Activated CD8-positive, alpha-beta memory T cell treated with anti-CD3 and anti-CD28 coated beads for 4 hours (primary cell): ENCODE measurements at places on chromosomes 2 and 18.

- no peak for DNase-seq
Observed at GRCh38 chr2:176944998-176945397, 267.6 kb upstream of the HNRNPA3 start.

- DNase-seq, result no peak
Observed at GRCh38 chr18:36711813-36712444, 116.9 kb downstream of the TPGS2 start.

DNA sequence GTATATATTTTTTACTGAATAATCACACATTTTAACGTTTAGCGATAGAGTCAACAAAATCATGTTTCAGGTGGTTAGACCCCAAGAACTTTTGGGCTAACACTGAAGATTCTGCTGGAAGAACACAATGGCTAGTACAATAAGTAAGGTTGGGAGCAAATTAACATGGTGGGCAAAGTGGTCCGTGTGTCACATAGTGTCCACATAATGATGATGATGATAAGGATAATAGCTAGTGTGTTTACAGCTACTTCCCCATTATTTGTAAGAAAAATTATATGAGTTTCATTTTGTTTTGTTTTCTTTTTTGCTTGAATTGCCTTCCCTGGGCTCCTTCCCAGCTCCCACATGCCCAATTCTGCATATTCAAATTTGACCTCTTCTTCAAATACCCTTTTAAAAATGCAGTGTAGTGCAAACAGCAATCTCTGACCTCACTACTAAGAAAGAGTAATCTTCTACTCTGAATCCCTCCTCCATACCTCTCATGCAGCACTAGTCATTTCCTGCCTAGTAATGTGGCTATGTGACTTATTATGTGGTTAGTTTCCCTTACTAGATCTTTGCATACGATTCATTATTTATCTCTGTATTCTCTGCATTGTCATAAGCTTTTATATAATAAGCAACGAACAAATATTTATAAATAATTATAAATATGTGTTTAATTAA is 16.9 kb upstream of the VPS54 start:
- DNase-seq, result no peak

DNA sequence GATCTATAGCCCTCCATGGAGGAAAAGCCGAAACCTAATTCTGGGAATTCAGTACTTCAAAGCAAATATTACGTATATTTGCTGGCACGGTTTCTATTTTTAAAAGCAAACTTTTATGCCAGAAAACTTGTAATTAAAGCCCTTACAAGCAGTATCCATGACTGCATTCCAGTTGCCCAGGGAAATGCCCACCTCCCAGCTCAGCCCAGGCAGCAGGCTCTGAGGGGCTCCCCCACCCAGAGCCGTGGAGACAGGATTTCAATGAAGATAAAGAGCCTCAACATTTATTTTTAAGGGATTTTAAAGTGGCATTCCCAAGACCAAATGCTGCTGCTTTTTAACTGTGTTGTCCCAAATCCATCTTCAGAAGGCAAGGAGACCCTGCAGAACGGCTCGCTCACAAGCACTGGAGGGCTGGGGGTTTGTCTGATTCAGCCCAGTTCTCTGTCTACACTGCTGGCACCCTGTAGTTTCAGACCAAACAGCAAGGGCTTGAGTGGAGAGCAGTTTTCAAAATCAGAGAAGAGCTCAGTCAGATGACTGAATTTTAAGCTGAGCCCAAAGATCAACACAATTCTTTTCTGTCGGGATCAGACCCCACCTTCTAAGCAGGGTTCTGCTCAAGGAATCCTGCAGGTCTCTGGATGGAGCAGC is 105.1 kb downstream of the KCNF1 start:
- DNase-seq, result no peak

- DNase-seq, result no peak
Observed at GRCh38 chr2:62529758-62530157, 23.8 kb upstream of the TMEM17 start.

DNA sequence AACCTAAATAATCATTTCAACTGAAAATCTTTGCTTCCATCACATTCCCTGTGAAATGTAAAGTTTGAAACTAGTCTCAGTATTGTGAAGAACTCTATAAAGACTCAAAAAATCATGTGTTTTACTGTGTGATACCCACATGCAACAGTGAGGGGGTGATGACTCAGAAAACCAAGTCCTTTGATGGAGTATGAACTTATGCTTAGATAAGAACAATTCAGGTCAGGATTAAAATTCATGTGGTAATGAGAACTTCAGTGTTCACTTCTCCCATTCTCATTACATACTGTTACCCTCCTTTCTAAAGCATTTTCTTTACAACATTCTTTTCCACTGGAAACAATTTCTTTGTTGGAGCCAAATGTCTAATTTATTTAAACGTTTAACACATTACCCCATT is 360.2 kb downstream of the FSIP2 start:
- no peak for DNase-seq

- no peak for DNase-seq
Observed at GRCh38 chr2:219440388-219441256, 6.0 kb downstream of the SPEG start.

GRCh38 chr2:119293254-119293653 is 69.6 kb downstream of the STEAP3 start:
- DNase-seq, result no peak

GRCh38 chr2:170161516-170162270 is 16.3 kb upstream of the MYO3B start:
- DNase-seq, result no peak

DNA sequence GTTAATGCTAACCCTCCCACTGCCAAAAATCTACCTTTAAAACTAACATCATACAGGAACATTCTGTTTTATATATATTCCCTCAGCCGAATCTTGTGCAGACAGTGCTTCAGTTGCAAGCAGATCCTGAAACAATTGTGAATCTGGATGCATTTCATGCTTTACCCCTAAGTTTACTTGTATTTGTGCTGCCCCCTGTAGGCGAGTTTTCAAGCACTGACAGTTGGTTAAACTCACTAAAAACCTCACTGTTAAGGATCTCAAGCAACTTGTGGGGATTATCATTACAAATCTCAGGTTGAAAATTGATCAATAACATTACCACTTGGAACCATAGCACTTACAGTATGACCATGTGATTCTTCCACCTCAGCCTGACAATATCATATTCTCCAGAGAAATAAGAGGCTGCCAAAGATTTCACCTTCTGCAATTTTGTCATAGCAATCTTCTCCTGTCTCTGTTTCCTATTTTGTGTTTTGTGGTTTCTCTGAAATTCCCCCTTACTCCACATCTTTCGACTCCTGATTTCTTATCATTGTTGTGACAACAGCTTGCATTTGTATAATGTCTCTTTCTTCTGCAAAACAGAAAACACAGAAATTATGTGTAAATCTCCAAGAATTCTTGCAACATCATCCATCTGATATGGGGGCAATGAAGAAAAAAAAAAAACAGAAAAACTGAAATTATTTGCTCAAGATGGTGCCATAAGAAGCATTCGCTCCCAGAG is 354.6 kb upstream of the SETBP1 start:
- DNase-seq, result no peak

GRCh38 chr2:239666855-239667376 is 266.1 kb upstream of the HDAC4 start:
- DNase-seq, result no peak

DNA sequence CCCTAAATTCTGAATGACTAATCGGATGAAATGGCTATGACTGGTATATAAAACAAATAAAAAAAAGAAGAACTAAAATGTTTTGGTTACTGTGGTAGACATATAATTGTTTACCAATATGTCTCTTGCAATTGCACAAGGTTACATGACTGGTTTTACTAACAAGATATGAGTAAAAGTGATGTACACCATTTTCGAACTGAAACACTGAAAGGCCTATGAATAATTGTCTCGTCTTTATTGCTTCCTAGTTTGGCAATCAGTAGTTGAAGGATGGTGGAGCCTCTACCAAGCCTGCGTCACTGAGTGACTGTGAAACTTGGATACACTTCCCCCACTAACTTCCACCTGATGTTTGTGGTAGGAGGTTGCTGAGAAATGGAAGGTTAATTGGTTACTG is 16.5 kb downstream of the CDH19 start:
- no peak for DNase-seq

GRCh38 chr2:72205504-72205881 is 57.8 kb upstream of the CYP26B1 start:
- no peak for DNase-seq

GRCh38 chr2:163990541-163990940 is 254.7 kb upstream of the FIGN start:
- DNase-seq, result no peak

GRCh38 chr18:47868744-47869143 is 61.7 kb downstream of the SMAD2 start:
- DNase-seq, result no peak

DNA sequence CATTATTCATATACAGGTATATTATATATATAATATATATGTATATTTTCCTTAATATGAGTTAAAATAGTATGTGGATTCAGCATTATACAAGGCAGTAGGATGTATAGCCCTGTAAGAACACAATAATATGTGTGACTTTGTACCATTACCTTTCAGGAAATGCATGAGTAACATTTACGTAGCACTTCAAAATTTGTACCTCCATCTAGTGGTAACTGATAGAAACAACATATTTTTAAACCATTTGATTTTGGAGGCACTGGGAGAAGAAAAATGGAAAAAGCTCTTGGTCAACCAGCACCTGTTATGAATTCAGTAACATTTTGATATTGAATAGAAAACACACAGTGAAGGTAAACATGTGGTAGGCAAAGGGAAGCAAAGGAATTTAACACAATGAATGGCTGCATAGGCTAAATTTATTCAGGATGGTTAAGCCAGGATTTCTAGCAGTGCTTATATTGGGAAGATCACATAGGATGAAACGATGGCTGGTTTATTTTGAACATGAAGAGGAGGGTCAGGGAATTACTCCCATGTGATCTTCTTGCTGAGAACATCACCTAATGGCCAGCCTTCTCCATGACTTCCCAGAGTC is 565.5 kb downstream of the CCDC85A start:
- no peak for DNase-seq

DNA sequence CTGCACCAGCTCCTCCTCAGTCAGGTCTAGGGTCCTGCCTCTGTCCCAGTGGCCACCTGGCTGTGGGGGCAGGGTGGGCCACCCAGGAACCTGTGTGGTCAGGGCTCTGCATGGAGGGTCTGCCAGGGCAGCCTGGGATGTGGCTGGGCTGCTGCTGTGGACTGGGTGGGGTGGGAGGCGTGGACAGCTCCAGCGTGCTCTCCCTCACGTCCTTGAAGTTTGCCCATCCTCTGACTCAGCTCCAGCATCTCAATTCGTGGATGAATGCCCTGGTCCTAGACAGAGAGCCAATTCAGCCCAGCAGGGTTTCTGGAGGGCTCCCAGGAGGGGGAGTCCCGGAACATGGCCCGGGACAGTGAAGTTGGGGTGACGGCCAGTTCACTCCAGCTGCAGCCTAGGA is 64.3 kb upstream of the EPAS1 start:
- DNase-seq, result no peak

DNA sequence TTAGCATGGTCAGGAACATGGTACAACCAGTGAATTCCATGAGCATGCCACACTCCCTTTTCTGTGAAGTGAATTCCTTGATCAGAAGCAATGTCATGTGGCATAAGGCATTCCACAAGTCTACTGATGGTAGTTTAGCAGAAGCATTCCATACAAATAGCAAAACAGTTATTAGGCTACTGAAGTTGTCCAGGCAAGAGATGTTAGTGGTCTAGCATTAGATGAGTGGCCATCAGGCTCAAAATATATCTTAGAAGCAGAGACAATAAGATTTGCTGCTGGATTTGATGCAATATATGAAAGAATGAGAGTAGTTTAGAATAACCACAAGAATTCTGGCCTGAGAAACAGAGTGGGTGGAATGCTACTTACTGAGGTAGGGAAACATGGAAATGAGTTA is 355.3 kb upstream of the NRXN1 start:
- no peak for DNase-seq

DNA sequence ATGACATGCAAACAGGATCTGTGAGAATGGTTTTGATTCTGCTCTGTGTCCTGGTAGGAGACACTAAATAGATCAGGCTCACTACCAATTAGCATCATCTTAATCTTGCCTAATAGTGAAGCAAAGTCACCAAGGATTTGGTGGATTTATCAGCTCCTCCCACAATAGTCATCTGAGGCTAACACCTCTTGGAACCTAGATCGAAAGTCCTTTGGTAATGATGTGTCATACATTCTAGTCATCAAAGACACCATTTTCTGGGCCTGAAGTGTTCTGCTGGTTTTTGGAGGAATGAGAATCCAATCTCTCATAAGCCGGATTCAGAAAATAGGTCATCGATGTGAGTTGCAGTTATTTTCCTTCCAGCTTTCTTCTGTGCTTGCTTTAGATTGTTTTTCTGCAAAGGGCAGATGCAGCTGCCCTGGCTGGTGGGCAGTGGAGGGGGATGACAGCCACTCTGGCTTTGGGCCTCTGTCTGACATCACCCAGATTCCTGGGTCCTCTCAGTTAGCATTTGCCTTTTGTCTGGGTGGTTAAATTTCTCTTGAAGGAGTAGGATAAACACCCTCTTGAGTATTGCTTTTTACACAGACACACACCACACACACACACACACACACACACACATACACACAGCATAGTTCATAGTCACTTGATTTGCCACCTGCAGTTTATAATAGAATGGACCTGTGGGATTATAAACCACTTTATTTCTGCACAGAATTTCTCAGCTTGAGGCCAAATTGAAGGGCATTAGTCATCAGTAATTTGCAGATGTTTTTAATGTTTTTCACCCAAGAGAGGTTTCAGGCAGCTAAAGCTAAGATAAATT is at the start of gene MYO3B:
MYO3B (plus strand) TSS at position 198 of the 832 bp plus-strand sequence; CDS start at position 339, 141 bp downstream.
- DNase-seq, result no peak

DNA sequence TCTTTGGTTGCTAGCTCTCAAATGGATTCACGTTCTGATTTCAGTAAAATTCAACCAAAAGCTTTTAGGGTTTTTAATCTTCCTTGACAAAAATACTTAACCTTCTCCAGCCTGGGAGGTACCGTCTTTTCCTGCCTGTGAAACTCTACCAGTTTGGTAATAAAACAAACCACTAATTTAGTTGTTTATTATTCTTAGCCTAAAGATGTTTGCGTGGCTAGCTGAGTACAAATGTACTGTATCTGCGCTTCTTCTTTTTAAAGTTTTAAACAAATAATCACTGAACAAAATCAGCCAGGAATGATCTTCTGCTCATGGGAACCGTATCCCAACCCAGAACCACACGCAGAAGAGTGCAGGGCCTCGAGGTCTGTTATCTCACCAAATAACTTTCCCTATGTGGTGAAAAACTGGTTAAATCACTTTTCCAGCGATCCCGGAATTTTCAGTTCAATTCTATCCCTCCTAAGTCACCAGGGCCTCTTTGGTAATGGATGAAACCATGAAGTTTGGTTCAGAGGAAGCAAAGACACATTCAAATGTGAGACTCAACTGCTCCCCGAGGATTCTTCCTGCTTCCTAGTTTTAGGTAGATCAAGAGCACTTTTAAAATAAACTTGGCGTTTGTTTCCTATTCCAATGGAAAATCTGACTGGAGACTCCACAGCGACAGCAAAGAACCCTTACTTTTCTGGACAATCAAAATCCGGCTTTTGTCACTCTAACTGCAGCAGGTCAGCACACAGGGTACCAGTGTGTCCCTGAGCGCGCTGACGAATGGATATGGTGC is 36.1 kb downstream of the BCL2 start:
- DNase-seq, result no peak

DNA sequence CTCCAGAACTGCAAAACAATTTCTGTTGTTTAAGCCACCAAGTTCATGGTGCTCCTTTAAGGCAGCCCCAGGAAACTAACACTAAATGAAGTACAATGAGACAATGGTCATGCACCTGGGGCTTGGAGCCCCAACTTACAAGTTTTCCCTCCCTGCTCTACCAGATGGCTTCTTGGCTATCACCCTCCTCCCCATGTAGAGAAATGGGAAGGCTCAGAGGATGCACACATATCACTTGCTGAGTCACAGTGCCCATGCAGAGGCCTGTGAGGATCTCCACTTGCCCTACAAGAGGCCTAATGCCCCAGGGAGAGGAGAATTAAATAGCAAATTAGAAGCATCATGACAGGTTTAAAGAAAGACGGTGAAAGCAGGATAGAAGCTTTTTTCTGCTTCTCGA is 270.9 kb downstream of the TTC32 start:
- DNase-seq, result no peak
